ENCODE measurements at places on chromosomes 6 and 20.

DNA sequence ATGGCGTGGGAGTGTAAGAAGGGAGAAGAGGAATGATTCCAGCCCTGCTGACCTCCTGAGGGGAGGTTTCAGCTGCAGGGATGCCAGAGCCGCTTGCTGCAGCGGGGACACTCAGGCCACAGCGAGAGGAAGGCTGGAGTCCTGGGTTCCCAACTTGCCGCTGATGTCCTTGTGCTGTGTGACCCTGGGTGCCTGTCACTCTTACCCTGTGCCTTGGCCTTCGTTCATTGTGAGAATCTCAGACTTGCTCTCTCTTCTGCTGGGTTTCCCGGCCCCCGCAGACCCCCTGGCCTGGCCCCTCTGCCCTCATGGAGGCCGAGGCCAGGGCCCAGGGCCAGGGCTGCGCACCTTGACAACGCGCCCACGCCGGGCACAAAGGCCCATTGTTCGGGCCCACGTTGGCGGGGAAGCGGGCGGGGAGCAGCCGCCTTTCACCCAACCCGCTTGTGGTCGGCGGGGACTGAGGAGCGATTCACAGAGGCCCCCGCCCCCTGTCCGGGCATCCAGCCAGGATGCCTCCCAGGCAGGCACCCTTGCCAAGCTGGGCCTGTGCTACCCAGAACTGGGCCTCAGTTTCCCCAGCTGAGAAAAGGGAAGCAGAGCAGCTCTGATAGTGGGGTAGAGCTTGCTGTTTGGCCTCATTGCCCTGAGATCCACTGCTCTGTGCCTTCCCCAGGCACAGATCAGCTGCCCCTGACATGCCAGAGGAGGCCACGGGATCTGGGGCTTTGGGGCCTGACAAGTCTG lies 52.4 kb downstream of the CEBPB start:
- DNase-seq, result peak; percentile 79

- no peak for DNase-seq
Measured at GRCh38 chr6:128400875-128401274, 119.5 kb downstream of the PTPRK start.

- no peak for DNase-seq
Measured at GRCh38 chr6:37150314-37150713, 19.6 kb upstream of the PIM1 start.

- DNase-seq, result no peak
Measured at GRCh38 chr20:61918548-61918947, 147.1 kb downstream of the TAF4 start.

GRCh38 chr6:2870046-2870636 lies 28.5 kb upstream of the SERPINB1 start:
- no peak for DNase-seq

- peak; percentile 71 for DNase-seq
Measured at GRCh38 chr20:62668441-62669027, 26.2 kb downstream of the SLCO4A1 start.

DNA sequence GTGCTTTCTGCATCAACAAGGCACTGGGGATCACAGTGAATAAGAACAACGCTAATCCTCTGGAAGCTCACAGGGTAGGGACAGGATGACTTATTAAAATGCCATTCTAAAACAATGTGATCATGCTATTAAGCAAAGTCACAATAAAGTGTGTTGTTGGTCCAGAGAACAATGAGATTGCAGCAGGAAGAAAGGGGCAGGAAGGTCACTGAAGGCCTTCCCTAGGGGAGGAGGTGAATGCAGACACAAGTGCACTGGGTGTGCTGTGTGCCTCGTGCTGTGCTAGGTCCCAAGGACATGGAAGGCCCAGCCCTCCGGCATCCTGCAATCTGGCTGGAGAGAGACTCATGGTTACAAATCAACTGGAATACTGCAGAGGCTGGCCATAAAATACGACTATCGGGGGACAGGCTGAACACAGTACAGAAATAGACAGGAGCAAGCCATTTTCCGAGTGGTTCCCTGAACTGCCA lies 55.7 kb downstream of the LYRM4 start:
- DNase-seq, result no peak

DNA sequence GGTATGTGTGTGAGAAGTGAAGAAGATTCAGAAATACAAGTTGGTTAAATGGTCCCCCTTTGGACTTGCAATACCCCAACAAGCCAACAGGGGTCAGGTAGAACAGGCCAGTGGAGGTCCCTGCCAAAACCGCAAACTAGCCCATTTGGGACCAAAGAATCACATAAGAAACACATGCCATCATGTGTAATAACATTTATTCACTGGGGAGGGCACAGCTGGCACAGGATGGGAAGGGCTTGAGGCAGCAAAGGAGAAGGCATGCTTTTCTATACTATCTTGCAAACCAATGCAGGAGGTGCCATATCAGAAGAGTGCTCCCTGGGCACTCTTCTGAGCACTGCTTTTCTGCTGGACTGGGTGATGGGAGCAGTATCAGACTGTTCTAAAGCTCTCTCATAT lies 116.1 kb upstream of the TRAF3IP2 start:
- DNase-seq, result no peak

DNA sequence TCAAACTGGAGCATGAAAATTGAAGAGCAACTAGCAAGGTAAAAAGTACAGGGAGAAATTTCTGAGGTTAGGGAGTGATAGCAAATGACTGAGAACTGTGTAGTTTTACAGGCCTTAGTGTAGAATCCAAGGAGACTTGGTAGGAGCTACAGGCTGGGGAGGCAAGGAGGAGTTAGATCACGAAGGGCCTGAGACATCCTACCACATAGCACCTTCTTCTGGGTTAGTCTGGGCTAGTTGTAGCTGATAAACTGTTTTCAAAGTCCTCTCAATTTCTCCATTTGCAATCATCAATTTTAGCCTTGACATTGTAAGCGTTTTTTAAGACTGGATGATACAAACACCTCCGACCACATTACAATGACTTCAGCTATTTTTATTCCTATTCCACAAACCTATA lies 209.7 kb downstream of the TMEM200A start:
- DNase-seq, result no peak

DNA sequence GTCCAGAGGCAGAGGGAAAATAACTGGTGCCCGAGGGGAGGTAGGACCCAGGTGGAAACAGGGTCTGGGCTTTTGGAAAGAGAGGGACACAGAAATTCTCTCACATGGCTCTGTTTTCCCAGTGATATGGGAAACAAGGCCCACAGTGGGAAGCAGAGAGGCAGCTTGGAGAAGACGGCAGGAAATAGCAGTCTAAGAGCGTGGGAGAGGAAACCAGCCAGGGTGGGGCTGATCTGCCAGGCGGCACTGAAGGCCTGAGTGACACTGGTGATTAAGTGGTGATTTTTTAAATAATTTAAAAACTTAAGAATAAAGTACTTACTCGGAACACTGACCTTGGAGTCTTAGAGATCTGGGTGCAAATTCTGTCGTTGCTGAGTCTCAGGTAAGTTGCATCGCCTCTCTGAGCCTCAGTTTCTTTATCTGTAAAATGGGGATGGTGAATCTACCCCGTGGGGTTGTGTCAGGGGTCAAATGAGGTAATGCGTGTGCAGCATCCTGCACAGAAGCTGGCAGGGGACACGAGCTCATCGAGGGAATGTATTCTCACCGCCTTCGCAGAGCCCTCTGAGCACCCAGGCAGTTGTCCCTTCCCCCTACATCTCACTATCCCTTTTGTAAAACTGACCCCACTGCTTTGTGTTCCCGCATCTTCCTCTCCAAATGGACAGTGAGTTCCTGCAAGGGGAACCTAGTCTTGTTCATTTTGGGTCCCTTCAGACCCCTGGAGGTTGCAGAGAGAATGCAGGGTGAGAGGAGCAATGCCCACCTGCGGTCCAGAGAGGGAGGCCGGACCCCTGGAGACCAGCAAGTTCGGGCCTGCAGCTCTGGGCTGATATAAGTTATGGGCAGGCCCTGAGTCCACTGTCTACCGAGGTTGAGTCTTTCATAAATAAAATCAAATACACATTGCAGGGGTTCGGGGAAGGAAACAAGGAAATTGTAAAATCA lies 228.6 kb upstream of the PMEPA1 start:
- DNase-seq, result no peak

DNA sequence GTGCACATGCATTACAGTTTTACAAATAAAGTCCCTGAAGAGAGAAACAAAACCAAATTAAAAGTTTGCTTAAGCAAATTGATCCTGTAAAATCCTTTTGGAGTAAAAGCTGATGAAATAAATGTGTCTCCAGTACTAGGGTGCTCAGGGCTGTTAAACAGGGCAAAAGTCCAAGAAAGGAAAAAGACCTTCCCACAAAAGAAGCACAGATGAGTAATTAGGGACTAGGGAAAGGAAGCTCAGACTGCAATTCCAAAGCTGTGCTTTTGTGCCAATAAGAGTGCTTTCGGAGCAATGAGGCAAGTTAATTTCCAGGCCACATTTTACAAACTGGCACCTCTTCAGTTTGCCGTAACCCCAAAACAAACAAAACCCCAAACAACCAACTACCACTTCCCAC lies 10.4 kb upstream of the RNF182 start:
- DNase-seq, result no peak

DNA sequence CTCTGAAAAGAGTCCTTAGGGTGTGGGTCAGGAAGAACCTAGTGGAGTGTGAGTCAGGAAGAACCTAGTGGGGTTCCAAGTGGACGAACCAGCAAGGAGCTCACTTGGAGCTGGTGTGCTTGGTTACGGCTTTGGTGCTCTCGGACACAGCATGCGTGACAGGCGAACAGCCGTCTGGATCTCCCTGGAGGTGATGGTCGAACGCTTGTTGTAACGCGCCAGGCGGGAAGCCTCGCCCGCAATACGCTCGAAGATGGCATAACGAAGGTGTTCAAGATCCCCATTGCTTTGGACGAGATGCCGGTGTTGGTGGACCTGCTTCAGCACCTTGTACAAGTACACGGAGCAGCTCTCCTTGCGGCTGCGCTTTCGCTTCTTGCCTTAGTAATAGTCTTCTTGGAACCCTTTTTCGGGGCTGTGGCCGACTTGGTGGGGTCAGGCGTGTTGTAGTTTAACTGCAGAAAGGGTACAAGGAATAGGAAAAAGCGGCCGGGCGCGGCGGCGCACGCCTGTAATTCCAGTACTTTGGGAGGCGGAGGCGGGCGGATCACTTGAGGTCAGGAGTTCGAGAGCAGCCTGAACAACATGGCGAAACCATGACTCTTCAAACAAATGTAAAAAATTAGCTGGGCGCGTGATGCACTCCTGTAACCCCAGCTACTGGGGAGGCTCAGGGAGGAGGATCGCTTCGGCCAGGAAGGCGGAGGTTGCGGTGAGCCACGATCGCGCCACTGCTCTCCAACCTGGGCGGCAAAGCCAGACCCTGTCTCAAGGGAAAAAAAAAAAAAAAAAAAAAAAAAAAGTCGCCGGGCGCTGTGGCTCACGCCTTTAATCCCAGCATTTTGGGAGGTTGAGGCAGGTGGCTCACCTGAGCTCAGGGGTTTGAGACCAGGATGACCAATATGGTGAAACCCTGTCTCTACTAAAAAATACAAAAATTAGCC lies 48.0 kb downstream of the OR2B2 start:
- DNase-seq, result no peak

DNA sequence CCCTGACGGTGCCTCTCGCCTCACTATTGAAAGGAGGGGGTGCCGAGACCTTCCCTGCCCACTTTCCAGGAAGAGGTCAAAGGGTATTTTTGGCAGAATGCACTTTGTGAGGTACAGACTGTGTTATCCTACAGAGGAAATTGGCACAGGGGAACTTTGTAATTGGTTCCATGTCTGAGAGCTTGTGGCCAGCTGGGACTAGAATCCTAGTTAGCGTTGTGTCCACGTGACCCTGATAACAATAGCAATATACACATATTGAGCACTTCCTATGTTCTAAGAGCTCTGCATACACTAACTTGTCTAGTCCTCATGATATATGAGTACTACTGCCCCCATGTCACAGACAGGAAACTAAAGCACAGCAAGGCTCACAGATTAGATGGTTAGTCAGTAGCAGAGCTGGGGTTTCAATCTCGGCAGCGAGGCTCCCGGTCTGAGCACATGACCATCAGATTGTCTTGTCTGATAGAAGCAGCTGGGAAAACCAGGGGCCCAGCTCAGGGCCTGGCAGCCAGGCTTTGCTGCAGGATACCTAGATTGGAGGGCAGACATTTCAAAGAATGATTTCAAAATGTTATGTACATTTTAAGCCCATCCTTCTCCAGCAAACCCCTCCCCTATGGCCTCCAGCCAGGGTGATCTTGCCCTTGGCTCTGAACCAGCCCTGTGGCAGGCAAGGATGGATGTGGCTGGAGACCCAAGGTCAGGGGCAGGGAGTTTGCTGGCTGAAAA lies 1.4 kb downstream of the MAPK13 start:
- DNase-seq, result peak; percentile 35

Data from NCI-H1092 treated with DMSO at 0.1 percent for 48 hours (cell line).